Pancreas (tissue), 10 donors: ENCODE measurements at places on chromosomes 12 and 14. TPM values are rescaled to one million over a fixed set of nuclear protein-coding genes. Genes with fewer than 3 reads are reported as not detected.

The GPR137C gene
- 0.47 TPM for polyA plus RNA-seq

The IL26 gene
- polyA plus RNA-seq = not detected

The GNB3 gene
- polyA plus RNA-seq = 12.6 TPM

The ASCL1 gene
- polyA plus RNA-seq = 0.19 TPM

The SLC17A8 gene
- polyA plus RNA-seq = not detected

The GUCY2C gene
- polyA plus RNA-seq = not detected

DNA sequence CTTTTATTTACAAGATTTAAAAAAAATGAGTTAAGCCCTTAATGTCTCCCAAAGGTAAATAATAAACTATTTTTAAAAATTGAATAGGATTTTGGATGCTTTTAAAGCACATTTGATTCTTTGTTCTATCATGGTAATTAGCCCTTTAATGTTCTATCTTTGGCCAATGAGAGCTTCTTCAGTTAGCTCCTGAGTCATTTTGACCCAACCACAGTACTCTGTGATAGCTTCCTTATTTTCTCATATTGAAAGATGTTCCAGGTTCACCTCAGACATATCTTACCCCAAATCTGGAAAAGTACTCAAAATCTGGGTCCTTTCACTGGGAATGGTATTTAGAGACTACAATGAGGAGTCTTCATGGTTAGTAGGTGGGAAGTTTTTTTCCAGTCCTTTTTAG lies 98.0 kb downstream of the MYRFL start:
- DNase-seq = no peak
- H3K27ac ChIP-seq = no peak overlapping the region
- H3K4me1 ChIP-seq = no peaks in the 10 kb centered on the region

GRCh38 chr12:95784915-95785314 lies 5.6 kb downstream of the NTN4 start:
- no peak overlapping the region for H3K4me3 ChIP-seq
- H3K27ac ChIP-seq = no peak overlapping the region
- H3K27me3 ChIP-seq = no peaks in the 10 kb centered on the region
- H3K4me1 ChIP-seq = peaks cover 8% of the 10 kb centered on the region
- no peak for DNase-seq

DNA sequence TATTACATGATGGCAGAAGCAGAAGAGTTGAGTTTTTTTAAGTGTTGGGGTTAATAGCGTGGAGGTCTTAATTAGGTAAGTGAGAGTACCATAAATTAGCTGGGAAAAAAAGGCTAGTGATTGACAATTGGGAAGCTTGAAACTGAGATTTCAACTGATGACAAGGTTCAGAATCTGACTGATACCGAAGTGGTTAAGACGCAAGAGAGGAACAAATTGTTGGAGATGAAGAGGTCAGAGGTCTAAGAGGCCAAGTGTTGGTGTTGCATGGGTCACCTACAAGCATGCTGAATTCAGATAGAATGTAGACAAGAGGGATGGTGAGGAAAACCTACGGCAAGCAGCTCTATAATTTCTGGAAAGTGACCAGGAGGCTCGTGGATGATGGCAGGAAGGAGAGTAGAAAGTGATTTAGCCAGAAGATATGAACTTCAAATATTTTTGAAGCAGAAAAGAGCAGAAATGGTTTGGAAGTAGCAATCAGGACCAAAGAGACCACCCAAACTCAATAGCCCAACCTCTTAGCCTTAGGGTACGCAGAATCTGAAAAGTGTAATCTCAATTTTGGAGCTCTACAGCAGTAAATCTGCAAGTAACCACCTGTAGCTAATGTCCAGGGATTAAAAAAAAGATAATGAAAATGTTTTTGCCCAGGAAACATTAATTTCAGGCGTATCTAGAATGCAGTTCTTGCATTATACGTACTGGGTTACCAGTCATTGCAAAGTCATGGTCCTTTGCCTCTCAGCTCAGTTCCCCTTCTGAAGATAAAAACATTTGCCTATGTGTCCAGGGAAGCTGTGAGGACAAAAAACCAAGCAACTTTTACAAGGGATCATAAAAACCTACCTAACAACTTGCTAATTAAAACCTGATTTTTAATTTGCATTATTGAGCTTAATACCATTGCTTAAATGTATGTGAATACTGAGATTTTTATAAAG lies 1.7 kb upstream of the TMPO start:
- no peak overlapping the region for H3K4me3 ChIP-seq
- no peak for DNase-seq
- H3K36me3 ChIP-seq = no peaks in the 10 kb centered on the region
- no peak overlapping the region for H3K27ac ChIP-seq
- peaks cover 23% of the 10 kb centered on the region for H3K4me1 ChIP-seq
- no peaks in the 10 kb centered on the region for H3K27me3 ChIP-seq

- no peak overlapping the region for H3K4me3 ChIP-seq
- no peak for DNase-seq
- H3K36me3 ChIP-seq = no peaks in the 10 kb centered on the region
Measured at GRCh38 chr14:34012978-34013720, 62.3 kb upstream of the EGLN3 start.

DNA sequence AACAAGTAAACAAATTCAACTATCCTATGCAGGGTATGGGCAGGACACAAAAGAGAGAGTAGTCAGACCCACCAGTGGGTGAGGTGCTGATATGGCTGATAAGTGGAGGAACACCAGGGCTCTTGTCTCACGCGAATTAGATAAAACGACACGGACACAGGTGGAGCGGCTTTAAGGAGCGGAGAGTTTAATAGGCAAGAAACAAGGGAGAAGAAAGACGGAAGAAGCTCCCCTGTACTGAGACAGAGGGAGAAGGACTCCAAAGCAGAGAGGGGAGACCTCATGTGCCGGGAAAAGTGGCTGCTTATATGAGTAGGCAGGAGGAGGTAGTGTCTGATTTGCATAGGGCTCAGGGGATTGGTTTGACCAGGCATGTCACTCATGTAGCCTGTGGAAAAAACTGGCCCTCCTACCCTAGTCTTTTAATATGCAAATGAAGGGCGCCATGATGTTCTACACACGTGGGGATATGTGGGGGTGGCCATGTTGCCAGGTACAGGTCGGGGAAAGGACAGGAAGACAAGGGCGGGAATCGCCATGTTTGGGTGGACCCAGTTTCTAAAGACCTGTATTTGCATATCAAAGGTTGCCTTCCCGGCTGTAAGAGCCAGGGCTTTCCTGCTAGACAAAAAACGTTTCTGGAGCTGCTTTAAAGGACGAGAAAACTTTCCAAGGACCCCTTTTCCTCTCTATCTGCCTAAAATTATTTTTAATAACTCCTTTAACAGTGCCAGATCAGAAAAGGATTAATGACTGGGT lies 28.8 kb downstream of the RPGRIP1 start:
- no peaks in the 10 kb centered on the region for H3K36me3 ChIP-seq
- peak overlapping the region; percentile 44 for H3K27ac ChIP-seq
- H3K4me3 ChIP-seq = peak overlapping the region; percentile 34
- peaks cover 8% of the 10 kb centered on the region for H3K4me1 ChIP-seq
- DNase-seq = peak; percentile 83

DNA sequence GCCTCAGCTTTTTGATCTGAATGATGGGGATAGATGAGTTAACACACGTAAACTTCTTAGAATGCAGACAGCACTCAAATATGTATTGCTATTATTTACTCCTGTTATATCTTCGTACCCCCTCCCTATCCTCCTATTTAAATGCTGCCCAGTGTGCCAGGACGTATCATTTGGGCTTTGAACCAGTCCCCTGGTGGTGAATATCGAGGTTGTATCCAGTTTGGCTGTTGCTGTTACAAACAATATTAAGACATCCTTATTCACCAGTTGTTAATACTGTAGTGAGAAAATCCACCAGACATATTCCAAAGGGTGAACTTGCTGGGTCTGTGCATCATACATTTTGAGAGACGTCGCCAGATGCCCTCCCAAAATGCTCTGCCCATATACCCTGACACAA lies 51.5 kb upstream of the FOXN3 start:
- H3K27me3 ChIP-seq = no peaks in the 10 kb centered on the region
- H3K27ac ChIP-seq = no peak overlapping the region
- DNase-seq = no peak
- no peaks in the 10 kb centered on the region for H3K36me3 ChIP-seq

DNA sequence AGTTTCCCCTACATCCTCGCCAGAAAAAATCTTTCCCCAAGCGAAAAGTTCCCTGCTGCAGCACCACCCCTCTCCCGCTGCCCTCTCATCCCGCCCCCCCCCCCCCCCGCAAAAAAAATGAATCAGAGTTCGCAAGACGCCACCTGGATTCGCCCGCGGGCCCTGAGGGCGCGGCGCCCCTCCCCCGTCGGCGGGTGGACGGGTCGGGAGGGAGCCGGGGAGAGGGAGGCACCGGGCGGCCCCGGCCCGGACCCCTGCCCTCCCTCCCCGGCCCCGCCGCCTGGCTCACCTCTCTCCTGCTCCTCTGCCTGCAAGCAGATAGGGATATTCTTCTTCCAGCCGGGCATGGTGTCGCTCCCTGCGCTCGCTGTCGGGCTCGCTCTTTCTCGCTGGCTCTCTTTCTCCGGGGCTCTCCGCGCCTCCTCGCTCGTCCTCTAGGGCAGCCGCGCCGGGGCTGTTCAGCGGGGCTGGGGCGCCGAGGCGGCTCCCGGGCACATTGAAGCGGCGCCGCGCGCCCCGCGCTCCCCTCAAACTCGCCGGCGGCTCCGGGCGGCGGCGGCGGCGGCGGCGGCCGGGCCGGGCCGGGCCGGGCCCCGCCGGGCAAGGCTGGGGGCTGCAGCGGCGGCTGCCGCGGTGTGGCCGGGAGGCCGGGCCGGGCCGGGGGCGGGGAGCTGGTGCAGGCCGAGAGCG lies 200.3 kb upstream of the CAND1 start:
- no peak overlapping the region for H3K27ac ChIP-seq
- no peaks in the 10 kb centered on the region for H3K27me3 ChIP-seq
- H3K4me1 ChIP-seq = no peaks in the 10 kb centered on the region
- no peaks in the 10 kb centered on the region for H3K36me3 ChIP-seq
- DNase-seq = peak; percentile 51

DNA sequence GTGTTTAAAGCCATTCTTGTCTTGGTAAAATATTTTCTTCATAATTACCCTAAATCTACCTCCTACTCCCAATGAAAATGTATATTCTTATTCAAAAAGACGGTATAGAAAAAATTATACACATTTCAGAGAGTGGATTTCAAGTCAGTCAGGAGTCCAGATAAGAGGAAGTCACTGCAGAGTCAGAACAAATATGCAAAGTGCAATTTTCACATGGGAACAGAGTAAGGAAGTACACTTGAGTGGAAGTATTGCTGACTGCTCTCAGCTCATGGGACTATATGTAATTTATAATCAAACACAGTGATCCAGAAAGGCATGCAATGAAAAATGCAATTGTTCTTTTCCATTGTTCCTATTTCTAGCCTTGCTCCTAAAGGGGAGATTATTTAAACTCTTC lies 1128.0 kb downstream of the AACS start:
- no peaks in the 10 kb centered on the region for H3K27me3 ChIP-seq
- DNase-seq = no peak
- H3K4me3 ChIP-seq = peak overlapping the region; percentile 54
- no peaks in the 10 kb centered on the region for H3K36me3 ChIP-seq

DNA sequence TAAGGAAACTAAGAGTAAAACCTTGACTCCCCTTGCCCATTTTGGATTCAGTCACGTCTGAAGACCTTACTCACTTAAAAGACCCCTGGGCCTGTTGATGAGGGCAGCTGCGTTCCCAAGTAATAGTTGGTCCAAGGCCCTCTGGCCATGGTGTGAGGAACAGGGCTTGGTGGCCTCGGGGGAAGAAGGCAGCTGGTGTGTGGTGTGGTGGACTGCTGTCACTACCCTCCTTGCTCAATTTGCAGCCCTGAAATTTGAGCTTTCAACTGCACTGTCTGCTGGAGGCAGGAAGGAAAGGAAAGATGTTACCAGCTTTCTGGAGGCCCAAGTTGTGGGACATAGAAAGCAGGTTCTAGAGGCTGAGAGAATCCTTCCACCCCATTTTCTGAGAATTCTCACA lies 128.2 kb downstream of the SLC38A6 start:
- no peak for DNase-seq
- H3K4me3 ChIP-seq = no peak overlapping the region
- H3K27me3 ChIP-seq = no peaks in the 10 kb centered on the region
- no peaks in the 10 kb centered on the region for H3K36me3 ChIP-seq
- H3K4me1 ChIP-seq = no peaks in the 10 kb centered on the region
